ENCODE measurements at places on chromosomes 7 and 10.

DNA sequence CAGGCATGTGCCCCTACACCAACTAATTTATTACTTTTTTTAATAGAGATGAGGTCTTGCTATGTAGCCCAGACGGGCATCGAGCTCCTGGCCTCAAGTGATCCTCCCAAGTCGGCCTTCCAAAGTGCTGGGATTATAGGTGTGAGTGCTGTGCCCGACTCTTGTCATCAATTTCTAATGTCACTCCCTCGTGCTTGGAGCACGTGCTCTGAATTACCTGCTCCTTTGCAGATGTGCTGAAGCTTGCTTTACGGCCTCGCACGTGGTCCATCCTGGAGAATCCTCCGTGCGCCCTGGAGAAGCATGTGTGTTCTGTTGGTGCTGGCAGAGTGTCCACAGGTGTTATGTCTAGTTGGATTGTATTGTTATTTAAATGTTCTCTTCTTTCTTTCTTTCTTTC is 11.8 kb upstream of the UBE3C start:
- no peak for DNase-seq

- no peak for DNase-seq
These were observed 44.1 kb downstream of the C10orf105 start for GRCh38 chr10:71675295-71675970.

DNA sequence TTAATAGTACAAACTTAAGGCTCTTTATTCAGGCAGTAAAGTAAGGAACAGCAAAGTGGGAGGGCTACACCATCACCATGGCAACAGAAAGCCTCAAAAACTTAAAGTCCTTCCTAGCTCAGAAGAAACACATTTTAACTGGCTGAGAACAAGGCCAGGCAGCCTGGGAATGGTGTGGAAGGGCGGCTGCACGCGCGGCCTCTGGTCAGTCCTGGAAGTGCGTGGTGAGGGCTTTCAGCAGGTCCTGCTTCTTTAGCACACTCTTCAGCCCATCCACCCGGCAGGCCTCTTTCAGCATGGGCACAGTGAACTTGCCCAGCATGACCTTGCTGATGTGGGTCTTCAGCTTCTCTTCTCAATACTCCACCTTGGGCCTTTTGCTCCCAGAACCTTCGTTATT is 133.0 kb downstream of the CYP26A1 start:
- no peak for DNase-seq

- DNase-seq: no peak
These were observed 50.2 kb downstream of the DOCK1 start for GRCh38 chr10:126955396-126955795.

DNA sequence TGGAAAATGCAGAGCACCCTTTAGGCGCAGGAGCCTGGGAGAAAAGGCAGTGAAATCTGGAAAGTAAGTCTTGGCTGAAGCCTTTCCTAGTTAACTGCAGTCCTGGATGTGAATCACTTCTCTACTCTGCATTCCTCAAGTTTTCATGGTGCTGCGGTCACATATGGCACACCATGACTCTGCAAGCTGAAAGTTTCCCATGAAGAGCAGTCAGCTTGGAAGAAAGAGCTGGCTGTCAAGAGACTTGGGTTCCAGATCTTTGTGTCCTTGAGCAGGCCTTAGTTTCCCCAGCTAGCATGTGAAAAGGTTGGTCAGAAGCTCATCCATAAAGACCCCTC is 548.3 kb downstream of the SORCS3 start:
- DNase-seq: no peak

Measured in DMS 273 treated with DMSO at 0.1 percent for 48 hours (cell line).